ENCODE measurements at places on chromosomes 1 and 21.
A peak's percentile ranks its signal among the peaks of the same experiment; 100 is the strongest.

- DNase-seq: no peak
These were observed 10.1 kb downstream of the KDM1A start for GRCh38 chr1:23029337-23029736.

DNA sequence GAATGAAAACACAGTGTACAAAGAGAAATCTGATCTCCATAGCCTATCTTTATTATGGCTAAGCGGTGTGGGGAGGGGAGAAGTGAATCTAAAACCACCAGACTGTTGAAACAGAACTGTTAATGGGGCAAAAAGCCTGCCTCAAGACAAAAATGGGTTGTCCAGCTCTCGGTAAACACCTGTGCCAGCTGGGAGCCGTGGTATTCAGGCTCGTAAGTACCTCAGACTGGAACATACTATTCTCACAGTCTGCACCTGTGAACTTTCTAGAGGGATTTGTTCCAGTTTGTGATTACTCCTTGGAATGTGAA lies 42.7 kb upstream of the ATP1A1 start:
- no peak for DNase-seq

GRCh38 chr1:71196685-71197084 lies 115.8 kb upstream of the ZRANB2 start:
- no peak for DNase-seq

DNA sequence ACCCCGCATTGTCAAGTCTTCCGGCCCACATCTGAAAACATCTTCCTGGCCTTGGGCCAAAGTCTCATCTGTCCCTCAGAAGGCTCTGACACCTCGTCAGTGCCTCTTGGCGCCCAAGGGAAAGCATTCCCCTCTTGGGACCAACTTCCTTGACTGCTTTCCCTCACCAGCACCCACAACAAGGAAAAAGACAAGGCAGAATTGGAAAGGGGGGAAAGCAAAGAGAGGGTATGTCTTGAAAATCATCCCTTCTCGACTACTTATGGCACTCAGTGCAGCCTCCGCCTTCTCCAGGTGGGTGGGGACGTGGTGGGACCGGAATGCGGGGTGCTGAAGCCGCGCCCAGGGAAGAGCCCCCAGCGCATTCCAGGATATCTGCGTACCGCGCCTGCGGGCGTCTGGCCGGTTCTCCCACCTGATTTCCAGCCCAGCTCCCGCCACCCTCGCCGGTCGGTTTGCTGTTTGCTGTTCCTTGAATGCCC lies 554 bp upstream of the SLC39A1 start:
- DNase-seq: no peak

DNA sequence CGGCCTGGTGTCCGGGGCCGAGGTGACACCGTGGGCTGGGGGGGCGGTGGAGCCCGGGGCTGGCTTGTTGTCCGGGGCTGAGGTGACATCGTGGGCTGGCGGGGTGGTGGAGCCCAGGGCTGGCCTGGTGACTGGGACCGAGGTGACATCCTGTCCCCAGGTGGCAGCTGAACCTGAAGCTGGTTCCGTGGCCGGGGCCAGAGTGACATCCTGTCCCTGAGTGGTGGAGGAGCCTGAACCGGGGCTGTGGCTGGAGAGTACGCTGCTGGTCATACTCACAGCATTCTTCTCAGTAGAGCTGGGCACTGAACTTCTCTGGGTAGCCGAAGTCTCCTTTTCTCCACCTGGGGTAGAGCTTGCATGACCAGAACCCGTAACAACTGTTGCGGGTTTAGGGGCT lies 15.8 kb downstream of the THBS3 start:
- DNase-seq: no peak

DNA sequence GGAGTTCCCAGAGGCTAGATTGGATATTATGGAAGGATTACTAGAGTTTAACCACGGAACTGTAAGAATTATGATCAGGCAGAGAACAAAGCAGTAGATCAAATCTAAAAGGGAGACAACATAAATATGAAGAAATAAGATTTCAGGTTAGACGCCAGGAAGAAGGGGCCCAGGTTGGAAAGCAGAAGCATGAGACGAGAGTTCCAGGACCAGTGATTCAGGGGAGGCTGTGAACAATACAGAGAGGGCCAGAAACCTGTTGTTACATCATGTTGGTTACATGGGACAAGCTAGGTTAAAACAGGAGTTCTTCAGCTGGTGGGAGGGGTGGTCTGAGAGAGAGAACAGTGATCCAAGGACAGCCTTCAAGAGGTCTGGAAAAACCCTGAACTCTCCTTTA lies 128.4 kb upstream of the MROH9 start:
- no peak for DNase-seq

DNA sequence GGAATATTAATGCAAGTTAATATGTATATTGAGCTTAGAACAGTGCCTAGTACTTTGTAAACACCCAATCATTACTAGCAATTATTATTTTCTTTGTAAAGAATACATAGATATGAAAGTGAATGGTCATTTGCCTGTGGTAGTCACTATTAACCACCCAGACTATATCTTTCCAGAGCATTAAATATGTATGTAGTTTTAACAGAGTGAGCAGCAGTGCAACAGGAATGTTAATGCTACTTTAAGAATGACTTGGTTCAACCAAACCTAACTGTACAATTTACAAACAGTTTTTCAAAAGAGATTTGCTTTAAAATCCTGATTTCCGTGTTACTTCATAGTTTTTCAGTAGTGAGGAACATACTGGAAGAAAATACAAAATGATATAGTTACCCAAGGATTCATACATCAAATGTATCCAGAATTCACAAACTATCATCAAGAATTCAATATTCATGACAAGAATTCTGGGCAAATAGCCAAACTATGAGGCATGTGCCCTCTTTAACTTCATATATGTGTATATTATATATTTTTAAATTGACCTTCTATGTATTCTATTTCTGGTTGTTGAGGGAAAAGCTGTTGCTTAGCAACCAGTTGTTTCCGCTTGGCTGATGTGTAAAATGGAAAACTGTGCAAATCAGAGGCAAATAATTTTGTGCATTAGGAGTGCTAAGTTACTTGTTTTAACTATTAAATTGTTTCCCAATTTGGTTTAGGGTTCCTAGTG lies 34.9 kb upstream of the IVNS1ABP start:
- DNase-seq: no peak

GRCh38 chr1:159307346-159308020 lies 5.3 kb downstream of the FCER1A start:
- DNase-seq: no peak

- DNase-seq: no peak
These were observed 170.9 kb downstream of the LRRC7 start for GRCh38 chr1:69738458-69739250.

GRCh38 chr1:206495011-206495461 lies 12.3 kb upstream of the RASSF5 start:
- DNase-seq: no peak

DNA sequence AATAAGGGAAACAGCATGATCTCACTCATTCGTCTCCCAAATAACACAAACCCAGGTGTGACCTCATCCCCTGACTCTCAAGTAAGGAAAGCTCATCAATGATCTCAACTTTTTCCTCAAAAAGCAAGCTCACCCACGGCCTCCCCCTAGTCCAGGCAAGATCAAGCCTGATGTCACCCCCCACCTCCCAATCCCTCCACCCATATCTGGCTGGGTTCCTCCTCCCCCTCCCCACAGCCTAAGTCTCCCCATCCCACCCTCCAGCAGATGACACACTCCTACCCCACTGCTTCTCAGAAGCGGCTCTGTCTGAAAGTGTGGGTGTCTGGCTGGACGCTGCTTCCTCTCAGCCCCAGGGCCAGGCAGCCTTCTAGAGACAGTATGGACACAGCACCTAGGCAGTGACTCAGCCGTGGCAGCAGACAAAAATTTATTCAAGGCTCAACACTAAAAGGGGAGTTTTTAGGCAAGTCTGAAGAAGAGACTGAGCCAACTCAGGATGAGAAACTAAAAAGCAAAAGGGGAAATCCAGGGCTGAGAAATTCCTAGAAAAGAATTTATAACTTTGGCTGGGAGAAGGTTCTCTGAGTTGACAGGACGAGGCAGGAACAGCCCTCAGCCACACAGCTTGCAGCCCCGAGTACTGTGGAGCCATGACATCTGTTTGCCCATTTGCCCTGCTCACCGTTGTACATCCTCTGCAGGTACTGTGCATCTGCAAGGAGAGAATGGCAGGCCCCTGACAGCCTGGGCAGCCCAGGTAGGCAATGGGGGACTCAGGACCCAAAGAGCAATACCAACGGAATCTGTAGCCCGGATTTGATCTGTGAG lies 81.6 kb upstream of the LRRC8D start:
- DNase-seq: peak; percentile 60

DNA sequence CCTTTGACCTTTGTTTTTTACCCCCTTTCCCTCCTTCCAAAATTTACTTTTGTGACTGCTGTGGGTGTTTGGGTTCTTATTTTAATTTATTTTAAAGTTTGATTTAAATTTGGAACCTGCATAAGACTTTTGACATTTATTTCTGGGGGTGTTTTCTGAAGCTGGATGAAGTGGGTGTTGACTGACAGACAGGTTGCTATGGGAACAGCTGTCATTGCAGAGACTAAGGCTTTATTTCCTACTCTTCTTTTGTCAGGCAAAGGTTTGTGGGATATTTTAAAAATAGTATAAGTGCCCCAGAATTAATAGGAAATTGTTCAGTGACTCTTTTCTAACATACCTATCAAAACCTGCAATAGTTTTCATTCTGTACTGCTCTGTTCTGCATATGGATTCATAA lies 290.8 kb upstream of the ESRRG start:
- DNase-seq: no peak

DNA sequence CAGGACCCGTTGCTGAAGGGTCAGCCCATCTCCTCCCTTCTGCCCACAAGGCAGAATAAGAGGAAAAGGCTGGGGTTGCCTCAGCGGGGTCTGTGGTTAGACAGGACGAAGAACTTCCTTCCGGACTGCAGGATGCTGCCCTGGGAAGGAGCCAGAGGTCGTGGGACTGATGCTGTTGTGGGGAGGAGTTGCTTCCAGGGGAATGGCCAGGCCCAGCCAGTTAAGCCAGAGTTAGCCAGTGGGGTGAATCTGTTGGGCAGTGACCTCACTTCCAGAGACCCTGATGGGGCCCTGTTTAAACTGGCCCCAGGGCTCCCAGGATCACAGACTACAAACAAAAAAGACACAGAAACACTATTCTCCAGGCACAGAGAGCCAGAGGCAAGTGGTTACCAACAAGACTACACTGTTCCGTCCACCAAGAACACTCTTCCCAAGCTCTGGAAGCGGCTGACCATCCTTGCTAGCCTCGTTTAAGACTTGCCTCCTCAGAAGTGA lies 13.0 kb downstream of the FAM229A start:
- no peak for DNase-seq

GRCh38 chr1:193540511-193540910 lies 354.1 kb upstream of the B3GALT2 start:
- DNase-seq: no peak

- no peak for DNase-seq
These were observed 54.6 kb downstream of the SMYD2 start for GRCh38 chr1:214335567-214335966.

DNA sequence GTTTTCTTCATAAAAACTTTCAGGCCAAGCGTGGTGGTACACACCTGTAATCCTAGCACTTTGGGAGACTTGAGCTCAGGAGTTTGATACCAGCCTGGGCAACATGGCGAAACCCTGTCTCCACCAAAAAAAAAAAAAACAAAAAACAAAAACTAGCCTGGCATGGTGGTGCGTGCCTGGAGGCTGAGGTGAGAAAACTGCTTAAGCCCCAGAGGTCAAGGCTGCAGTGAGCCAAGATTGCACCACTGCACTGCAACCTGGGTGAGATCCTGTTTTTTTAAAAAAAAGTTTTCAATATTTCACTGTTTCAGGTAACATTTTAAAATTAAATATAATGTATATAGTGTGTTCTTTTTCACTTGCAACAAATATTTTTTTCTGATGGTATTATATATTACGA lies 13.5 kb upstream of the B3GALT2 start:
- DNase-seq: no peak

- no peak for DNase-seq
These were observed 88.6 kb downstream of the NUF2 start for GRCh38 chr1:163410073-163410999.

- DNase-seq: no peak
These were observed 97.5 kb downstream of the SMYD2 start for GRCh38 chr1:214378492-214378891.

GRCh38 chr21:34531399-34531798 lies 19.4 kb upstream of the KCNE1 start:
- no peak for DNase-seq
